ENCODE measurements at places on chromosomes 2 and 18.

- no peak for DNase-seq
These were observed 27.6 kb downstream of the STK17B start for GRCh38 chr2:196143730-196144131.

- no peak for DNase-seq
These were observed 131.2 kb downstream of the LYPD6B start for GRCh38 chr2:149169656-149170055.

GRCh38 chr2:240437861-240438809, 2.7 kb downstream of the GPC1 start:
- DNase-seq, result peak; percentile 76

GRCh38 chr2:109208951-109209335, 79.9 kb downstream of the SH3RF3 start:
- DNase-seq, result no peak

DNA sequence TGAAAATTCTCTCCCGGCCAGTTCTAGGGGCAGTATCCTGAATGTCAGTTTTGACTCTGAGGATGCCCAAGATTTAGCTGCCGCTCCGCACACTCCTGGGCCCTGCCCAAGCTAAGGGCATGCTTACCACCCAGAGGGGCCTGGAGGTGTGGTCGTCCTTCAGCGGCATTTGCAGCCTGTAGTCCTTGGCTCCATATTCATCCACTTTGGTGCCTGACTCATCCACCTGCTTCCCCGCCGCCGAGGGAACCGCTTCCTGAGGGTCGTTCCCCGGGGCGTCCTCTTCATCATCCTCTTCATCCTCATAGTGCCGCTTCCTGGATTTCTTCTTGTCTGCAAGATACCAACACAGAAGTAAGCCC, 577 bp downstream of the ERCC3 start:
- DNase-seq, result no peak

DNA sequence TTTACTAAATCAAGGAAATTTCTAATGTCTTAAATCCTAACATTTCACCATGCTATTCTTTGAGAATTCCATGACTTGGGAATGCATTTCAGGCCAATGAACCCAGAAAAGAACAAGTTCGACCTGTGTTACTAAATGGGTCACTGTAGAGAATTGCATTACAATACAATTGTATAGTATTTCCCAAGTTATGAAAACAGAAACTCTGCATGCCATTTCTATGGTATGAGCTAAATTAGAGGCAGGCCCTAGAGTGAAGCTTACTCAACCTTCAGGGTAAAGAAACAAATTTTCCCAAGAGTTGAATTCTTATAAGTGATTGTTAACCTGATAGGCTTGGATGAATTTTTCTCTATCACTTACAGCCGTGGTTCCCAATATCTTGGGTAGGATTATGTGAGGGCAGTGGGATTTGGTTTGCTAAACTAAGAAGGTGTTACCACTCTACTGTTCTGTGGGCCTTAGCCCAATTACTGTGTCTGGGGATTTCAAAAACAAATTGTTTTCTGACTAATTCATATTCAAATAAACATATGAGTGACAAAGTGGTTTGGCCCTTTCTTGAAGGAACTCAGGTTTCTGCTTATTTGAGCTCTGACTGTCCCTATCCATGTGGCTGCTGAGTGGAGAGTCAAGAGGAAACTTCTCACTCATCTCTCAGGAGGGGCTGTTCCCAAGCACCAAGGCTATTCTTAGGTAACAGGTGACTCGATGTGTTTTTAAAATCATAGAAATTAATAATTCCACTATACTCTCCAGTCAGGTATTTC, 11.2 kb upstream of the SERPINB7 start:
- no peak for DNase-seq

GRCh38 chr2:109120166-109120565, 8.8 kb upstream of the SH3RF3 start:
- DNase-seq, result no peak

- peak; percentile 79 for DNase-seq
These were observed 136.9 kb downstream of the COPS8 start for GRCh38 chr2:237222601-237223041.

DNA sequence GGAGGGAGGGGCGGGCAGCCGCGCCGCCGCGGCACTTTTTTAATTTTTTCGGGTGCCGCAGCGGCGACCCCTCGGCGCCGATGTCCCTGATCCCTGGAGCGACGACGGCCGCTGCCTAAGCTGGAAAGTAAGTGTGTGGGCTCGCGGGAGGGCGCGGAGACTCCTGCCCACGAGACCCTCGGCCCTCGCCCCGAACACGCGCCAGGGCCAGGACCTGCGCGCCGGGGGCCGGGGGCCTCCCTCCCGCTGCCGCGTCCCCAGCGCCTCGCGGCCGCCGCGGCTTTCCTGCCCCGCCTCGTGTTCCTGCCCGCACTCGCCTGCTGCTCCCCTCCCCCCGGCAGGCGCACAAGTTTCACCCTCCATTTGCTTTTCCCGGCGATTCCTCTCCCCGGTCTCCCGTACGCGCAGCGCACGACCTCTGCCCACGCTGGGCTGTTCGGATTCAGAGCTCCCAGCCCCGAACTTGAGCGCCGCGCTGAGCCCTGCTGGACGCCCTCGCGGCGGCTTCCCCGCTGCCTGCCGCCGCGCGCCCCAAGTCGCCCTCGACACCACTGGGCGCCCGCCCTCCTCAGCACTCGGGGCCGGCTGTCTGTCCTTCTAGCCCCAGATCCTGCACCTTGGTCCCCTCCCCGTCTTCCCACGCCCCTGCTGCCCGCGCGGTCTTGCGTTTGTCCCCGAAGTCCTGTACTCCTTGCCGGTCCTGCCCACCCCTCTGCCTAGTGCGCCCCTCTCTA, 507 bp downstream of the PKP4 start:
- DNase-seq, result peak; percentile 77

- no peak for DNase-seq
These were observed 239.9 kb downstream of the THSD7B start for GRCh38 chr2:137005210-137005609.

DNA sequence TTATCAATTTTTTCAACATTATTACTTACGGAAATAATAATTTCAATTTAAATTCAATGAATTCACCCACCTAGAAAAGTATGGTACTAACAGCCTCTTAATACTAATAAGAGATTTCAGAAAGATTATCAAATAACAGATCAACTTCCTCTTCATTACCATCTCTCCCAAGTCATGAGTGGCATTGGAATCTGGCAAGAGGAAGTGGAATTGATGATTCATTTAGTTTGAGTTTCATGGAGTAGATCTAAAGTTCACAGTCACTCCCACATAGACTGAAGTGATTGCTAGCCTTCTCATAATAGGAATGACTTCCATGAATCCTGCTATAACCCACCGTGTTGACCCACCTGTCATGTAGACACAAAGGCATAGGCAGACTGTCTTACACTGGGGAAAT, 77.7 kb upstream of the WDR75 start:
- peak; percentile 38 for DNase-seq

DNA sequence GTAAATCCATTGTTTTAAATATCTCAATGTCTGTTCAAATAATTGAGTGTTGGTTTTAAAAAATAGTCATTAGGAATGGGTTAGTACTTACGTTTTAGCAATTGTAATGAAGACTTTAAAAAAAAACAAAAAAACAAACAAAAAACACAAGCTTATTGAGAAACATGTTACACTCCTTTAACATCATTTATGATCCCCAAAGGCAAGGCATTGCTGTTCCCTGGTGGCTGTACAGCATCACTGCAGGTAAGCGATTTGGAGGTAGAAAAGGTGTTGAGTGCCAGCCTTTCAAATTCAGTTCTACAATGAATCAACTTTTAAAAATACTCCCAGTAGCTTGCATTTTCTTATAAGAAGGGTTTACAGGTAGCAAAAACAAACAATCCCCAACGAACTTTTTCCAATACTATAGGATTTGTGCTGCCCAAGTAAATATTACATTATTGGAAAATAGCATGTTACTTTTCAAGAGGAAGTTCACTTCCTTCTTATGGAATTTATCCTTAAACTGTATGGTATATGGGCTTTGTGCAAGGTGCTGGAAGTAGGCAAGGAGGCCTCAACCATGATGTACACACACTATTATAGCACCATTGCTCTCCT, 27.5 kb downstream of the CNRIP1 start:
- DNase-seq, result no peak

DNA sequence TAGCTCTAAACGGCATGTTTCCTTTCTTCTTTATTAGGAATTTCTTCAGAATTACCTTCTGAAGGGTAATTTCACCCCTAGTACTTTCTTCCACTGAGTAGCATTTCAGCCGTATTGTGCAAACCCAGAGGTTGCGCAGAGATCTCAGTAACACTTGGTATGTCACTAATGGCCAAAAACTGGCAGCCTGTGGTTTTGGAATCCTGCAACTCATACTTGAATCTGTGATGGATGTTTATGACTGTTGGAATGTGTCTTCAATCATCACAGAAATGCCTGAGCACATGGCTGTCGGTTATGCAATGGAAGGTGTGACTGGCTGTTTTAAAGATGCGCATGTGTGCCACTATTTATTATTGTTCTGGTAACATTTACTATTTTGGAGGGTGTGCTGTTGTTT, 100.0 kb downstream of the COLEC12 start:
- DNase-seq, result no peak

DNA sequence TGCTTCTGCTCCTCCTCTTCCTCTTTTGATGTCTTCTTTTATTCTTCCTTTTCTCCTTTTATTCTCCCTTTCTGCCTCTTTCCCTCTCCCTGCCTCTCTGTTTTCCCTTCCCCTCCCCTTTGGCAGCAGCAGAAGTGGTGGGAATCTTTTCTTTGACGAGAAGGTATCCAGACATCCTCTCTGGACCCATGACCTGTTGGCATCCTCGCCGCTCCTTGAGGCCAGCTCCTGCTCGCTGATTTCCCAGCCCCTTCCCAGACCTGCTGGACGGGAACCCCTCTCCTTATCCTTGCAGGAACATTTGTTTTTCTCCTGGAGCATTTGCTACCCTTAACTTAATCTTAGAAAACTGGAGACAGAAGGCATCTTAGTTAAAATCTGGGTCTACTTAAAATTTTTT, 130.5 kb downstream of the LPIN1 start:
- no peak for DNase-seq

DNA sequence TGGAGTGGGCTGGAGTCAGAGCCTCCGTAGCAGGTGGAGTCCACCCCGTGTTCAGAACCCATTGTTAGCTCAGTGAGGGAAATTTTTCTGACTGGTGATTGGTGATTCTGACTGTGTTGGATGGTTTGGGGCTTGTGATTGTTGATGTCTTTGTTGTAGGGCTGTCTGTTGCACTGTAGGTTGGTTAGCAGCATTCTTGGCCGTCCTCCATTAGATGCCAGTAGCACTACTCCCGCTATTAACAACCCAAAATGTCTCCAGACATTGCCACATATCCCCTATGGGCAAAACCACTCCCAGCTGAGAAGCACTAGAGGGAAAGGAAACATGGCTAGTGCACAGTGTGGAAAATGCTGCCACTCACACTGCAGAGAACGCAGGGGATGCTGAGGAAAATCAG, 51.7 kb downstream of the ARMC9 start:
- DNase-seq, result no peak

GRCh38 chr2:172953411-172953810, 122.2 kb upstream of the MAP3K20 start:
- DNase-seq, result no peak

GRCh38 chr2:506451-506850, 170.8 kb downstream of the TMEM18 start:
- DNase-seq, result peak; percentile 68

- no peak for DNase-seq
These were observed 263.9 kb downstream of the LTBP1 start for GRCh38 chr2:33210626-33211025.

DNA sequence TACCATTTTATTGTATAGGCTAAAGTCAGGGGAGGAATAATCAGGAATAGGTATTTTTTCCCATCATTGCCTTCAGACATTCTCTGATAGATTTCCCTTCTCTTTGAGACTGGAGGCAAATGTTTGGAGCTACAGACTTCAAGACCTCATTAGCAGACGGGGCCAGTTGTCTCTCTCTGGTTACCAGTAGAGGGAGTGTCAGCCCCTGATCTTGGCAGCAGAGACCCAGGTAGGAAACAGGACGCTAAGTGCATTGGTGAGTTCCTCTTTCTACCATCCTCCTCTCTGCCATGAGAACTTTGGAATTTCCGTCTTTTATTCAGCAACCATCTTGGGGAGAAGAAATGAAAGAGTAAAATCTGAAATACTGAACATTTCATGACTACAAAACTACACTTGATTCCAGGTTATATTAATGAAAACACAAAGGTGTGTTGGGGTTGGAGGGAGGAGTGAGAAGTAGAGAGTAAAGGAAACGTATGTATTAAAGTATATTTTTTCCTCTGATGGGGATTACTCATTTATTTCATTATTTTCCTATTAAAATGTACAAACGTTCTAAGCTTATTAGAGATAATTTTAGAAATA, 186.2 kb upstream of the GCFC2 start:
- peak; percentile 18 for DNase-seq

DNA sequence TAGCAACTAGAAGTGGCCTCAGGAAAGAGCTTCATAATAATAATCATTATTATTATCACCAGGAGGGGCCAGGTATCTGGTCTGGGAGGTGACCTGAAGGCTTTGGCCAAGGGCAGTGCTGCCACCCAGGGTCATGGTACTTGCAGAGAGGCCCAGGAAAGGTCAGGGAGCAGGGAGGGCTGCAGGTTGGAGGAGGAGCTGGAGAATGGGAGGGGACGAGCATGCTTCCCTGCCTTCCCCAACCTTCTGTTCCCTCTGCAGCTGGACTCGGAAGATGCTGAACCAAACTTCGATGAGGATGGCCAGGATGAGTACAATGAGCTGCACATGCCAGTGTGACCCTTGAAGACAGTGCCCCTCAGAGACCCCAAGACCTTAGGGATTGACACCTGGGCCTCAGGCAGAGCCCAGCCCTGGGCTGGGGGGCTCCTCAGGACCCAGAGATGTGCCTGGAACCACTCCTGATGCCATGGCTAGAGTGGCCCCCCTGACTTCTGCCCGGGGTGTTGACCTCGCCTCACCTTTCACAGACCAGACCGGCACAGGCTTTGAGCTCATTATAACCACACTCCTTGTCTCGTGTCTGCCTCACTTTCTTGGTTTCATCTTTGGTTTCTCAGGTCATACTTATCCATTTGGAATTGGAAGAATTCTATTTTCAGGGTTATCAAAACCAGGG, 14.1 kb downstream of the SLC4A3 start:
- no peak for DNase-seq

GRCh38 chr2:204335451-204336058, 209.7 kb upstream of the PARD3B start:
- DNase-seq, result no peak

DNA sequence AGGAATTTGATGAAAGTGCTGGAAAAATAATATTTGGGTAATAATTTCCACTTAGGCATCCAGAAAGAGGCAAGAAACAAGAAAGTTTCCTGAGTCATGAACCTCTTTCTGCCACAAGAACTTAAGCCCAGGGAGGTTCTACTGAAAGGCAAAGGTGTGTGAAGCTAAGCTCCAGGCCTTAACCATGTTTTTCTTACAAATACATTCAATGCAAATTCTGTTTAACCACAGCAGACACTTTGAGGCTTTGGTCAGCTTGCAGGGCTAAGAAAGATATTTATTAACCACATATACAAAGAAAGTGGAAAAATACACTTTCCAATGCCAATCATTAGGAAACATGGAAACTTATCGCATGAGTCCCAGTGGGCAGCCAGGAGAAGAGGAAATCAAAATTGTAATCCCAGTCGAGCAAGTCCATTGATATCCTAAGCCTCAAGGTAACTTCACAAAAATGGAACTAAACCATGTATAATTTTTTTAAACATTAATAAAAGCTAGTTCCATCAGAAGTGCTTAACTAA, 68.3 kb downstream of the PIEZO2 start:
- DNase-seq, result no peak
